Activated T-cell treated with anti-CD3 and anti-CD28 coated beads, Interleukin-2, amount 50 U/mL, for 72 hours (primary cell): ENCODE measurements at places on chromosomes 2 and 18.

GRCh38 chr18:3035635-3036034 lies 22.7 kb upstream of the LPIN2 start:
- no peak for DNase-seq

DNA sequence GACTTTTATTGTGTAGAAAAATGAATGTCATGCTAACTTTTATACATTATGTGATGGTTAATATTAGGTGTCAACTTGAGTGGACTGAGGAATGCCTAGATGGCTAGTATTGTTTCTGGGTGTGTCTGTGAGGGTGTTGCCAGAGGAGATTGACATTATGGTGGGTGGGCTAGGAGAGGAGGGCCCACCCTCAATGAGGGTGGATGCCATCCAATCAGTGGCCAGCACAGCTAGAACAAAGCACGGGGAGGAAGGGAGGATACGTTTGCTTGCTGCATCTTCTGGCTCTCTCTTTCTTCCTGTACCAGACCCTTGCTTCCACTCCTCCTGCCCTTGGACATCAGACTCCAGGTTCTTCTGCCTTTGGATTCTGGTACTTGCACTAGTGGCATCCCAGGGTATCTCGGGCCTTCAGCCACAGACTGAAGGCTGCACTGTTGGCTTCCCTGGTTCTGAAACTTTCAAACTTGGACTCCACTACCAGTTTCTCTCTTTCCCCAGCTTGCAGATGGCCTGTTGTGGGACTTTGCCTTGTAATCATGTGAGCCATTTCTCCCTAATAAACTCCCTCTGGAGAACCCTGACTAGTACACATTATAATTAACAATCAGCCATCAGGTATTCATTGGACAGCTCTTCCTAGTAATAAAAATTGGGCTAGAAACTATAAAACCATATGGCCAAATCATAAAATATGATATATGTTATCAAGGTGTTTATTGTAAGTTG lies 31.7 kb upstream of the ZCCHC2 start:
- DNase-seq: no peak

- DNase-seq: no peak
Observed at GRCh38 chr2:8441986-8442385, 239.9 kb upstream of the ID2 start.

GRCh38 chr18:957829-958228 lies 53.2 kb downstream of the ADCYAP1 start:
- no peak for DNase-seq

- DNase-seq: no peak
Observed at GRCh38 chr2:75820693-75821092, 110.0 kb upstream of the GCFC2 start.

GRCh38 chr2:232230560-232230959 lies 148.0 kb upstream of the ALPP start:
- DNase-seq: peak; percentile 44

GRCh38 chr2:3461801-3462492 lies 57.4 kb downstream of the ADI1 start:
- peak; percentile 48 for DNase-seq

DNA sequence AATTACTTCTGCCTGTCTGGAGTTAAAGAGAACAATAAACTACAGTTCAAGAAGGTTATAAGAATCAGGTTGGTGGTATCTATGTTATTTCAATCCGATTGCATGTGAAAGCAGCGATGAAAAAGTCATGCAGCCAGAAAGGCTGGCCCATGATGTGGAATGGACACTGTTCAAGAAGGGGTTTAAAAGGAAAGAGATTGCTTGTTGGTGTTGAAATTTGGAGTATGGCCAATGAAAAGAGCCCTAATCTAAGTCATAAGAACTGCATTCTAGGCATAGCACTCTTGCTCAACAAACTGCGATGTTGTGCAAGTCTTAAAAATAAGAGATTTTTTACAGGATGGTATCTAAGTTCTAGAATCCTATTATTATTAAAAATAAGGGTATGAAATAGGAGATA lies 61.3 kb downstream of the EFEMP1 start:
- no peak for DNase-seq

DNA sequence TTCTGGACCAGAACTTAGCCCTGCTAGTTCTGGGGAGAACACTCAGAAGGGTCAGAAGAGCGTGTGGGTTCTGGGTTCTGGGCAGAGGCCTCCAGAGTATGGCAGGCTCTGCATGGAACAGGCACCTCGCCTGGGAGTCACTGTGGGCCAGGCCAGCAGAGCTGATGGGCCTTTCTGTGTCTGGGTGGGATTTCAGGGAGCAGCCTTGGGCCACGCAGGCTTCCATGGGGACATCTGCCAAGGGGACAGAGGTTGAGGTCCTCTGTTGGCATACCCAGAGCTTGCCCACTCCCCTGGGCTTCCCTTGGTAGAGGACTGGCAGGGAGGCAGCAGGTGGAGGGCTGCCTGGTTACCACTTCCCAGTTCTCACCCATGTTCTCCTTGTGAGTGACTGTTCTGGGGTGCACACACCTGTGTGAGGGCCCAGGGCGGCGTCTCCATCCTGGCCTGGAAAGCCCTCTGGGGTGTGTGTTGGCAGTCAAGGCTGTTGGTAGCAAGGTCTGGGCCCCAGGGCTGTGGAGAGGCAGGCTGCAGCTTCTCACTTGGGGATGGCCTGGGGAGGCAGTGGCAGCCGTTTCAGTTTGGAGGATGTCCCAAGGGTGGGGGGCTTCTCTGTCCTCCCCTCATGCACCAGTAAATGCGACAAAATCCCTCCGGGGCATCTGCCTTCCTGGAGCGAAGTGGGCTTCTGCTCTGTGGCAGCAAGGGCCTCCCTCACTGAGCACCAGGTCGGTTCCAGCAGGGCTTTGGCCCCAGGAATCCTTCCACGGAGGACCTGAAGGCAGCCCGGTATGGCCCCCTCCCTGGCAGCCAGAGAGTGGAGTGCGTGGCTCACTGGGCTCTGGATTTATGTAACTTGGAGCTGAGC lies 74.6 kb upstream of the HDAC4 start:
- DNase-seq: no peak
